ENCODE measurements at places on chromosomes 11 and 22.

DNA sequence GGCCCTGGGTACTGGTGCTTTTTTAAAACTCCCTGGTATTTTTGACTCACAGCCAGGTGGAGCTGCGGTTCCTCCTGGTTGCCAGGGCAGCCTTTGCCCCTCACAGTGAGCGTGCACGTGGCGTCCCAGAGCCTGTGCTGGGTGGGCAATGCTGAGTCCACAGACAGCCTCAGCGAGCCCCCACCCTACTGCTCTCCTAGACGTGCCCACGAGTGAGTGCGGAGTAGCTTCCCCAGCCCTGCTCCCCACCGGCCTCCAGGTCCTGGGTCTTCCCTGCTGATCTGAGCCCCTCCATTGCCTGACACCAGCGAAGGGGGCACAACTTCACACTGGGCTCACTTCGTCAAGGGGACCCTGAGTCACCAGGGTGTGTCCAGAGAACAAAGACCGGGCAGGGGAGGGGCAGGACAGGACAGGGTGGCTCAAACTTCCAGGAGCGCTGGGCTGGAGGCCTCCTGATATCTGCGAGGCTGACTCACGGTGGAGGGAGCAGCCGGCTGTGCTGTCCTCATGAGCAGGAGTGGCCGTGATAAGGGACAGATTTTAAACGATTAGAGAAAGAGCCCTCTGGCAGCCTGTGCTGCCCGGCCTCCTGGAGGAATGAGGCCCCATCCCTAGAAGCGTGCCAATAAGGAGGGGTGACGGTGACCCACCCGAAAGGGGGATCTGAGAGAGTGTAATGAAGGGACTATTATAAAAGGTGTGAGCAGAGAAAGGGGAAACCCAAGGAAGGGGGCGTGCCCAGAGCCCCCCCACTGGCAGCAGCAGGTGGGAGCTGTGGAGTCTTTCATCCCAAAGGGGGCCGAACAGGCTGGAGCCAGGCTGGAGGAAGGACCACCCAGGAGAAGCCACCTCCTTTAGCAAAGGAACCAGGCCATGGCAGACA is 129.3 kb upstream of the FGF3 start:
- no peak overlapping the region for H3K27ac ChIP-seq
- ATAC-seq: no peak
- no peak overlapping the region for H3K4me3 ChIP-seq
- H3K36me3 ChIP-seq: no peaks in the 10 kb centered on the region
- H3K4me1 ChIP-seq: no peaks in the 10 kb centered on the region
- peaks cover 59% of the 10 kb centered on the region for H3K27me3 ChIP-seq

- no peaks in the 10 kb centered on the region for H3K27me3 ChIP-seq
- H3K4me3 ChIP-seq: no peak overlapping the region
- no peak for ATAC-seq
- peaks cover 75% of the 10 kb centered on the region for H3K36me3 ChIP-seq
- H3K27ac ChIP-seq: no peak overlapping the region
Measured at GRCh38 chr22:29328566-29329500, 13.3 kb upstream of the RASL10A start.

GRCh38 chr11:14446701-14447169 is 52.9 kb downstream of the COPB1 start:
- H3K27ac ChIP-seq: no peak overlapping the region
- no peaks in the 10 kb centered on the region for H3K27me3 ChIP-seq
- H3K36me3 ChIP-seq: peaks cover 13% of the 10 kb centered on the region
- no peaks in the 10 kb centered on the region for H3K4me1 ChIP-seq
- no peak overlapping the region for H3K4me3 ChIP-seq
- no peak for ATAC-seq

- no peak for ATAC-seq
- no peaks in the 10 kb centered on the region for H3K4me1 ChIP-seq
Measured at GRCh38 chr22:16956290-16956689, 51.7 kb downstream of the GAB4 start.

GRCh38 chr11:86514453-86514852 is 139.8 kb downstream of the CCDC81 start:
- H3K4me1 ChIP-seq: peaks cover 46% of the 10 kb centered on the region
- H3K27ac ChIP-seq: no peak overlapping the region
- ATAC-seq: no peak
- H3K4me3 ChIP-seq: no peak overlapping the region

DNA sequence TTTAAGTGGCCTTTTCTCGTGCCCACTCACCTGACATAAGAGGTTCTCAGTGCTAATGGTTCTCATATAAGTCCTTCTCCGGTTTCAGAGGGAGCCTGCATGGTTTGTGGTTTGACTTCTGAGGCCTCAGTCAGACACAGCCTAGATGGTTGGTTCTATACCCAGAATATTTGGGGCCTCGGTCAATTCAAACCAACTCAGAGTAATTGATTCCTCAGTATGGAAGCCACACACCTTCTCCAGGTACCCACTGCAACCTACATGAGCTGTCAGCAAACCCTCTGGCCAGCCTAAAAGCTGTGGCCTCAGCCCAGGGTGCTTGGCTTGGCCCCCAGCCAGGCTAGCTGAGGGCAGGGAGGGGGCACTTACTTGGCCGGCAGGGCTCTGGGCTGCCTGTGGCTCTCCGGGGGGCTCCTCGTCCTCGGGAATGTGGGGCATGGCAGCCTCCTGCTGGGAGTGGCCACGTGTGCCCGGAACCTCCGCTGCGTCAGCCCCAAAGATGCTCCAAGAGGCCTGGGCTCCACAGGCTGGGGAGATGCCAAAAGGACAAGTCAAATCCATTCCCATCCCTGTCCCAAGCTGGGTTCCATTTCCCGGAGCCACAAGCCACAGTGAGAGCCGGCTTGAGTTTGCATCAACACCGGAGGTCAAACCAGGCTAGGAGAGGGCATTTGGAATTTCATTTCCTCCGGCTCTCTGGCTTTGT is 41.7 kb downstream of the IRAG1 start:
- peaks cover 20% of the 10 kb centered on the region for H3K36me3 ChIP-seq
- ATAC-seq: no peak
- no peak overlapping the region for H3K4me3 ChIP-seq
- H3K27me3 ChIP-seq: no peaks in the 10 kb centered on the region
- peak overlapping the region; percentile 93 for H3K27ac ChIP-seq
- H3K4me1 ChIP-seq: peaks cover 100% of the 10 kb centered on the region

DNA sequence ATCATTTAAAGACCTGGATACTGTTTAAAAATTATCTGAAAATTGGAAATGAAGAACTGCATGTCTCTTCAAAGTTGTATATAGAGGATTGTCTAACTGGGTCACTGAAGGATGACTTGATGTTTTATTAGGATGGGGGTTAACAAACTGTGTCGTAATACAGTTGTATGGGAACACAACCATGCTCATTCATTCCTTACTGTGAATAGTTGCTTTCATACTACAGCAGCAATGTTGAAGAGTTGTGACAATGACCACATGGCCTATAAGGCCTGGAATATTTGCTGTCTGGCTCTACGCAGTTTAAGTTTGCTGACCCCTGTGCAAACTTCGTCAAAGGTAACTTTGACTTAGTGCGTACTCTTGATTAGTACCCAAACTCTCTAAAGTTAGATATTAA is 38.4 kb downstream of the FDX1 start:
- H3K36me3 ChIP-seq: no peaks in the 10 kb centered on the region
- no peak for ATAC-seq
- H3K4me3 ChIP-seq: no peak overlapping the region
- no peak overlapping the region for H3K27ac ChIP-seq
- no peaks in the 10 kb centered on the region for H3K27me3 ChIP-seq

GRCh38 chr11:2440646-2441045 is 3.7 kb downstream of the TRPM5 start:
- H3K27me3 ChIP-seq: peaks cover 81% of the 10 kb centered on the region
- no peak overlapping the region for H3K27ac ChIP-seq
- no peak overlapping the region for H3K4me3 ChIP-seq
- no peak for ATAC-seq
- H3K36me3 ChIP-seq: no peaks in the 10 kb centered on the region
- no peaks in the 10 kb centered on the region for H3K4me1 ChIP-seq

GRCh38 chr22:31083923-31084810 is 3.0 kb downstream of the SMTN start:
- peaks cover 24% of the 10 kb centered on the region for H3K36me3 ChIP-seq
- H3K27me3 ChIP-seq: no peaks in the 10 kb centered on the region
- peaks cover 61% of the 10 kb centered on the region for H3K4me1 ChIP-seq

DNA sequence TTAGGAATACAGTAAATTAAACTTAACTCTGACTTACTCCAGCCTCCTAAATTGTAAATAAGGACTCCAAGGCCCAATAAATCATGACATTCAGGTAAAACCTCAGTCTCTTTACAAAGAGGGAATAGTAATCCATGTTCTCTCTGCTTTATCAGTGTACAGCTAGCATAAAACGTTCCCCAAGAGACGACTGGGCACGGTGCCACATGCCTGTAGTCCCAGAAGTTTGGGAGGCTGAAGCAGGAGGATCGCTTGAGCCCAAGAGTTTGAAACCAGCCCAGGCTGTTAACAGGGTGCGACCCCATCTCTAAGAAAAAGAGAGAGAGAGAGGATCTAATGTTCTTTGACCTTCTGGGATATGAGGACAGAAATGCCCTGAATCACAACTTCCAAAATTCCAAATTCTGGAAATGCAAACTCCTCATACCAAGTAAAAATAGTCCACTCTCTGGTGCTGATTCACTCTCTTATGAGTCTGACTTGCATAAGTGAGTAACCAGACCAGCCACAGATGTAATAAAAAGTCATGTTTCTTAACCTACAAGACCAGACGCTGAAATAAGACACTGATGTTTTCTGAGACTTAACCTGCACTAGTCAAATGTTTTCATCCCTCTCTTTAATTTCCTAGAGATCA is 25.5 kb downstream of the NNMT start:
- no peak overlapping the region for H3K27ac ChIP-seq
- no peaks in the 10 kb centered on the region for H3K4me1 ChIP-seq
- peaks cover 7% of the 10 kb centered on the region for H3K27me3 ChIP-seq
- H3K36me3 ChIP-seq: no peaks in the 10 kb centered on the region
- no peak overlapping the region for H3K4me3 ChIP-seq

DNA sequence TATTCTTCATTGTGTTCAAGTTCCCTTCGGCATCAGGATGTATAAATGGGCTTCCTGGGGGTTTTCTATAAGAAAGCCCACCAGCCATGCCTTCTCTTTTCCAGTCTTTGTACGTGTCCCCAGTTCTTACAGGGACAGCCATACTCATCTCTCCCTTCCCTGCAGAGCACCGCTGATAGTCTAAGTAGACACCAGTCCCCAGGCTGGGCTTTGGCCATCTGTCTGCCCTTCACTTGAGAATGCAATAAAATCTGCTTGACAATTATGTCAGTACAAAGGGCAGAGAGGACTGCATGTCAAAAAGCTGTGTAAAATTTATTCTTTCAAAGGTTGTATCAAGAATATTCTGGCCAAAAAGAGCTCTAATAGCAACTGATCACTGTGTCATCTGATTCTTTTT is 27.3 kb downstream of the NTM start:
- no peak for ATAC-seq
- H3K4me1 ChIP-seq: no peaks in the 10 kb centered on the region
- H3K4me3 ChIP-seq: no peak overlapping the region

GRCh38 chr11:18844753-18845367 is 53.3 kb upstream of the PTPN5 start:
- no peak overlapping the region for H3K4me3 ChIP-seq
- H3K4me1 ChIP-seq: no peaks in the 10 kb centered on the region
- no peaks in the 10 kb centered on the region for H3K27me3 ChIP-seq
- H3K36me3 ChIP-seq: no peaks in the 10 kb centered on the region

GRCh38 chr11:78192911-78193351 is 4.2 kb downstream of the USP35 start:
- no peak for ATAC-seq
- H3K4me1 ChIP-seq: no peaks in the 10 kb centered on the region
- no peaks in the 10 kb centered on the region for H3K27me3 ChIP-seq
- H3K4me3 ChIP-seq: no peak overlapping the region
- H3K36me3 ChIP-seq: peaks cover 16% of the 10 kb centered on the region

DNA sequence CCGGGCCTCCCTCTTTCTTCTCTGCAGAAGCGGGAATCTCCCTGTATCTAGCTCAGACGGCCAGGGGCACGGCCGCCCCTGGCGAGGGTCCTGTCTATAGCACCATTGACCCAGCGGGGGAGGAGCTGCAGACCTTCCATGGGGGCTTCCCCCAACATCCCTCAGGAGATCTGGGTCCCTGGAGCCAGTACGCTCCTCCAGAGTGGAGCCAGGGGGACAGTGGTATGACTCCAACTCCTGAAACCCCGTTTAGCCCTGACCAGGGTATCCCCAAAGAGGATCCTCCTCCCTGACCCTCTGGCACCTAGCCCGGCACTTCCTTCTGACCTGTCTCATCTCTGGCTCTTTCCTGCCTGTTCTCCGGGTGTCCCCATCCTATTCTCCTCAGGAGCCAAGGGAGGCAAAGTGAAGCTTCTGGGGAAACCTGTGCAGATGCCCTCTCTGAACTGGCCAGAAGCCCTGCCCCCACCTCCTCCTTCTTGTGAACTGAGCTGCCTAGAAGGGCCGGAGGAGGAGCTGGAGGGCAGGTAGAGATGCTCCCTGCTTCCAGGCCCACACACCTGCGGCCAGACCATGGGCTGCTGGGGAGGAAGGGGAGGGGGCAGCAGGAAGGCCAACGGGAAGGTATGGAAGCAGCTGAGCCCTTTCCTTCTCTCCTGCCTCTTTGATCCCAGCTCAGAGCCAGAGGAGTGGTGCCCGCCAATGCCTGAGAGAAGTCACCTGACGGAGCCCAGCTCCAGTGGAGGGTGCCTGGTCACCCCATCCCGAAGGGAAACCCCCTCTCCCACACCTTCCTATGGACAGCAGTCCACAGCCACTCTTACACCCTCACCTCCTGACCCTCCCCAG is 12.9 kb downstream of the ROBO3 start:
- H3K27me3 ChIP-seq: peaks cover 19% of the 10 kb centered on the region
- no peak overlapping the region for H3K27ac ChIP-seq
- H3K4me1 ChIP-seq: peaks cover 3% of the 10 kb centered on the region
- H3K36me3 ChIP-seq: no peaks in the 10 kb centered on the region
- ATAC-seq: no peak
- no peak overlapping the region for H3K4me3 ChIP-seq

- no peak for ATAC-seq
- H3K4me3 ChIP-seq: no peak overlapping the region
- H3K4me1 ChIP-seq: no peaks in the 10 kb centered on the region
- no peaks in the 10 kb centered on the region for H3K27me3 ChIP-seq
Measured at GRCh38 chr11:106152013-106152412, 74.6 kb downstream of the AASDHPPT start.

- peak overlapping the region; percentile 51 for H3K27ac ChIP-seq
- no peaks in the 10 kb centered on the region for H3K4me1 ChIP-seq
- no peaks in the 10 kb centered on the region for H3K27me3 ChIP-seq
- peak; percentile 79 for ATAC-seq
- H3K4me3 ChIP-seq: peak overlapping the region; percentile 24
- peaks cover 46% of the 10 kb centered on the region for H3K36me3 ChIP-seq
Measured at GRCh38 chr22:19880786-19881569, 26.3 kb upstream of the GNB1L start.

GRCh38 chr22:40051322-40051721 is 56.6 kb downstream of the FAM83F start:
- no peak overlapping the region for H3K27ac ChIP-seq
- H3K4me3 ChIP-seq: no peak overlapping the region
- ATAC-seq: no peak

- H3K4me1 ChIP-seq: peaks cover 10% of the 10 kb centered on the region
- H3K27ac ChIP-seq: peak overlapping the region; percentile 18
- peak; percentile 89 for ATAC-seq
- H3K4me3 ChIP-seq: no peak overlapping the region
- H3K36me3 ChIP-seq: no peaks in the 10 kb centered on the region
Measured at GRCh38 chr22:37166675-37167066, 17.0 kb upstream of the IL2RB start.
